ENCODE measurements at places on chromosomes 4 and X.

DNA sequence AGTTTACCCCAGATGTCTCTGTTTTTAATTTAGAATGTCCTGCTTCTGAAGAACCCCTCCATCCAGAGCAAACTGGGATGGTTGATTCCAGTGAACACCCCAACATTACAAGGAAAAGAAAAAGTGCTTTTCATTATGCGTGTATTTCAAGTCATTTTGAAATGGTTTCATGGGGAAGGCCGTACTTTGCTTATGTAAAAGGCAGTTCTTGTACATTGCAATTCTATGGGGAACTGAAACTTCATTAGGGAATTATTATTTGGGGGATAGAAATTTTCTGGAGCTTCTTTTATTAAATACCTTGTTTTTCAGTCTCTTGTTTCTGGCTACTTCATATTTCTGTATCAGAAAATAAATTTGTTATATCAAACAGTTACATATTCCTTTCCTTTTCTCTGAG lies 96.9 kb upstream of the ZNF518B start:
- DNase-seq: peak; percentile 32

- DNase-seq: no peak
Observed at GRCh38 chr4:165009493-165010227, 22.1 kb upstream of the TRIM60 start.

- no peak for DNase-seq
Observed at GRCh38 chr4:19944251-19944650, 307.5 kb upstream of the SLIT2 start.

DNA sequence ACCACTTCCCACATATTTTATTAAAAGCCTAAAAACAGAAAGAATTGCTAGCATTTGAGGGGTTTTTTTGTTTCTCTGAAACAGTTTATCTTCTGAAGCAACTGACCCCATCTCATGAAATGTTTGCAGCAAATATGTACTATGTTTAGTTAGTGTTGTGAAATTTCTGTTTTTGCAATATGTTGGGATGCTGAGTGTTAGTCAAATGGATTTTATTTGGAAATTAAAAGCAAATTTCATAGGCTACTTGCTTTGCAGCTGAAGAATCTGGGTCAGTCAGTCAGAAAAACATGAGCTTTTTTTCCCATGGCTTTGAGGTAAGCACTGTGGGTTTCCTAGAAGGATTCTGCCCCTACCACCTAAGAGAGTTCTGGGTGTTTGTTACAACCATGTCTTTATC lies 184.9 kb upstream of the DKK2 start:
- DNase-seq: no peak

DNA sequence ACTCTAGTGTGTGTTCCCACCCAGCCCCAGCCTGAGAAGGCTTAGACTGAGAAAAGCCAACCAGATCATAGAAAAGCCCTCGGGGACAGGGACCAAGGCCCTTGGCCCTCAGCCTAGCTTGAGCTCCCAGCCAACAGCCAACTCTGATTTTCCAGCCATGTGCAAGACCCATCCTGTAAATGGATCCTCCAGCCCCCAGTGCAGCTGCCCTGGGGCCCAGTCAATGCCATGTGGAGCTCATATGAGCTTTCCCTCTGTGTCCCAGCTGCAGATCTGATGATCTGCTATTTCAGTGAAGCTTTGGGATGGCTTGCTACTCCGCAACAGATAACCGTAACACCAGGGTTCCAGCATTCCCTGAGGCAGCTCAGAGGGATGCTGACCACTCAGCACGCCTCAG lies 40.5 kb upstream of the CDKN2AIP start:
- DNase-seq: no peak

DNA sequence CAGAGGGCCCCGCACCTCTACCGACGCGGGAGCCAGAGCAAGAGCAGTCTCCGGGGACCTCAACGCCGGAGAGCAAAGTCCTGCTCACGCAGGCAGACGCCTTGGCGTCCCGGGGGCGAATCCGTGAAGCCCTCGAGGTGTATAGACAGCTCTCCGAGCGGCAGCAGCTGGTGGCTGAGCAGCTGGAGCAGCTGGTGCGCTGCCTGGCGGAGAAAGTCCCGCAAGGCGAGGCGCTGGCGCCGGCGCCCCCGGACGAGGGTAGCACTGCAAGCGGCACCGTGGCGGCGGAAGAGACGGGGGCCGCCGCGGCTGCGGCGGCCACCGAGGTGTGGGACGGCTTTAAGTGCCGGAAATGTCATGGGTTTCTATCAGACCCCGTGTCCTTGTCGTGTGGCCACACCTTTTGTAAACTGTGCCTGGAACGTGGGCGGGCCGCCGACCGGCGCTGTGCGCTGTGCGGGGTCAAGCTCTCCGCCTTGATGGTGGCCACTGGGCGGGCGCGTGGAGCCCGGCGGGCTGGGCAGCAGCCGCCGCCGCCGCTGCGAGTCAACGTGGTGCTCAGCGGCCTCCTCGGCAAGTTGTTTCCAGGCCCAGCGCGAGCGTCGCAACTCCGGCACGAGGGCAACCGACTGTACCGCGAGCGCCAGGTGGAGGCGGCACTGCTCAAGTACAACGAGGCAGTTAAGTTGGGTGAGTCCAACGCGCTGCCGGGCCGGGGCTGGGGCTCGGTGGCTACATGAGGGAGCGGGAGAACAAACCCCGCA lies 672 bp downstream of the LONRF3 start:
- DNase-seq: peak; percentile 73

- no peak for DNase-seq
Observed at GRCh38 chr4:73603271-73603710, 16.9 kb downstream of the RASSF6 start.

DNA sequence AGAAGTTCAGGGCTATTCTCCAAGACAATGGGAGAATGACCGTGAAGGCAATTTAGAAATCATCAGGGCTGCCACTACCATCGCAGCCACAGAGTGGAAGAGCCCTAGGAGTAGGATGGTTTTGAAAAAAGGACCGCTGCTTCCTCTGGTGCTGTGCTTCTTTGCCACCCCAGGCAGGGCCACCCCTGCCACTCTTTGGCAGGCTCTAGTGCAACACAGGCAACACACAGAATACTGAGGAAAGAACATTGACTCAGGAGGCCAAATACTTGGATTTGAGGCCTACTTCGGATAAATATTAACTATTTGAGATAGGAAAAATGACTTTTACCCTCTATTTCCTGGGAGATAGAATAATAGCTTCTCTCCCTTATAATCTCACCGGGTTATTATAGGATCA lies 228.9 kb upstream of the BOD1L1 start:
- DNase-seq: no peak

- no peak for DNase-seq
Observed at GRCh38 chrX:71935476-71935875, 24.8 kb downstream of the NHSL2 start.

GRCh38 chr4:177841258-177841657 lies 399.0 kb upstream of the AGA start:
- DNase-seq: no peak

DNA sequence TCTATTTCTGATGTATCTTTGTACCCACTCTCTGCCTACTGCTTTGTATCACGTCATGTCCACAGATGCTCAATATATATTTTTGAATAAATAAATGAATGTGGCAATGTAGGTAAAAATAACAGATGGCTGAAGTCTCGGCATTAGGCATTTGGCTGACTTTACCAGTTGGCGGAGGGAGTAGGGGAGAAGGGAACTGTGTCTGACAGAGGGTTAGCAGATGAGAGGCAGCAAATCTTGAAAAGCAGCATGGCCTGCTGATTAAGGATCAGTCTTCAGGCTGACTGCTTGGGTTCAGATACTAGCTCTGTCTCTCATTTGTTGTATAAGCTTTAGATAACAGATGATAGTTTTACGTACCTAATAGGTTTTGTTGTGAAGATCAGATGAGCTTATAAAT lies 31.9 kb upstream of the RASGEF1B start:
- no peak for DNase-seq

DNA sequence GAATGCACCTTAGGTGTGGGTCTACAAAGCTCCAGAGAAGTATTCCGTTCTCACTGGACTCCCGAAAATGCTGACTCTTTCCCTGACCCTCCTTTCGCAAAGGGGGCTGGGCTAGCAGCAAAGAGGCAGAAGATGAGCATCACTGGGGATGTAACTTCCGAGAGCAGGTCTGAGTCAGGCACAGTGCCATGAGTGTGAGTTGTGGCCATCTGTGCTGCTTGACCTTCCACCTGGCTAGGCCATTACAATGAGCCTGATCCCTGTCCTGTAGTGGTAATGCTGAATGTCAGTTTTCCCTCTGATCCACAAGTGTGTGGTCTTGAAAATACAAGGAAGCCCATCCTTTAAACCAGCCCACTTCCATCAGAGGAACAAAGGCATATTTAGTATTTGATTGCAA lies 479.4 kb downstream of the AFF2 start:
- DNase-seq: no peak

- DNase-seq: peak; percentile 48
Observed at GRCh38 chrX:69618803-69619202, 2.9 kb downstream of the EDA start.

GRCh38 chr4:143286701-143287571 lies 49.7 kb upstream of the GAB1 start:
- DNase-seq: no peak

DNA sequence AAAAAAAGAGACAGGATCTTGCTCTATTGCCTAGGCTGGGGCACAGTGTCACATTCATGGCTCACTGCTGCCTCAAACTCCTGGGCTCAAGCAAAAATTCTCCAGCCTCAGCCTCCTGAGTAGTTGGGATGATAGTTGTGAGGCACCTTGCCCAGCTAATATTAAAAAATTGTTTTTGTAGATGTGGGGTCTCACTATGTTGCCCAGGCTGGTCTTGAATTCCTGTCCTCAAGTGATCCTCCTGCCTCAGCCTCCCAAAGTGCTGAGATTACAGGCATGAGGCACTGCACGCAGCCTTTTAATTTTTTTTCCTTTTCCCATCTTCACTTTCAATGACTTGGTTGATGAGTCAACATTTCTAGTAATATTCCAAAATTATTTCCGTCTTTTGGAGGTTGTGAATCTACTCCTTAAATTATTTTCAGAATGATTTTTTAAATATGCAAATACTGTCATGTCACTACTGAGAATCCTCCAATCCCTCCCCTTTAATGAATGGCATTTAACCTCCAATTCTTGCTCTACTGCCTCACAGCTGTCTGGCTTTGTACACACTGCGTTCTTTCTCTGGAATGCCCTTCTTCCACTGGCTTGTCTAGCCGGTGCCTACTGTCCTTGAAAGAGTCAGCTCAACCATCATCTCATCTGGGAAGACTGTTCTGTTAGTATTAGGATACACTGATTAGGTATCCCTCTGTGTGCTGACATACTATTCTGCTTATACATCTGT lies 27.5 kb upstream of the DCTD start:
- DNase-seq: no peak

GRCh38 chr4:38170338-38171169 lies 210.4 kb downstream of the PTTG2 start:
- DNase-seq: no peak

GRCh38 chrX:22686138-22686541 lies 313.6 kb upstream of the DDX53 start:
- DNase-seq: no peak

DNA sequence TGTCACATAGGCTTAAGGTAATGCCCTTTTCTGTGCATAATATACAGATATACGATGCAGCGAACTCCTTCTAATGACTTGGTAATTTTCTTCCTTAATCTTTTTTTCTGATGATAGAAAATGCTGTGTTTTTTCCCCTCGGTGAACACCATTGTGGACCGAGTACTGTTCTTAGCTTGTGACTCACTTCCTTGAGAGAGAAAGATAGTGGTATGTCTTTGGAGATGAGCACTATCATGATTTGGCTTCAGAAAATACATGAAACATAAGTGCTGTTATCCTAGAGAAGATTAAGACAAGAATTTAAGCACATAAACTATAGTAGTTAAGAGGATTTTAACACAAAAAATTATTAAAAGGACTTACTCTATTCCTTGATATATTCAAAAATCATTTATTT lies 63.9 kb downstream of the RS1 start:
- DNase-seq: no peak

GRCh38 chrX:66200855-66201795 lies 37.1 kb downstream of the HEPH start:
- peak; percentile 3 for DNase-seq

- no peak for DNase-seq
Observed at GRCh38 chrX:69149466-69150280, 15.6 kb downstream of the PJA1 start.

DNA sequence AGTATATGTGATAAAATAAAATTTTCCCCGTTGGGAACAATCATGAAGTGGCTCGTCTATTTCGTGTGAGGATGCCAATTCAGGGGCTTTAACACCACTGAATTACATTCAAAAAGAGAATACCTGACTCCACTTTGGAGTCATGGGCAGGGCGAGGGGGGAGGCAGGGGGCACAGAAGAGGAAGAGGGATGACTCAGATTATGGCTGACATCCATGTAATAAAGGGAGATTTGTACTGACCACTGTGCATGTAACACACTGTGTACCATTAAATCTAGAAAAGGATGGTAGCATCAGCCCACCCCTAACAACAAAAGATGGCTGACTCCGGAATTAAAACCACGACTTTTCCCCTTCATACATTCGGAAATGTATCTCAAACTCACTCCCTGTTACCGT lies 1.3 kb downstream of the SLC9A7 start:
- no peak for DNase-seq

GRCh38 chr4:7929118-7929951 lies 10.3 kb downstream of the AFAP1 start:
- no peak for DNase-seq

- DNase-seq: peak; percentile 28
Observed at GRCh38 chrX:133380711-133381619, 34.3 kb downstream of the GPC4 start.

DNA sequence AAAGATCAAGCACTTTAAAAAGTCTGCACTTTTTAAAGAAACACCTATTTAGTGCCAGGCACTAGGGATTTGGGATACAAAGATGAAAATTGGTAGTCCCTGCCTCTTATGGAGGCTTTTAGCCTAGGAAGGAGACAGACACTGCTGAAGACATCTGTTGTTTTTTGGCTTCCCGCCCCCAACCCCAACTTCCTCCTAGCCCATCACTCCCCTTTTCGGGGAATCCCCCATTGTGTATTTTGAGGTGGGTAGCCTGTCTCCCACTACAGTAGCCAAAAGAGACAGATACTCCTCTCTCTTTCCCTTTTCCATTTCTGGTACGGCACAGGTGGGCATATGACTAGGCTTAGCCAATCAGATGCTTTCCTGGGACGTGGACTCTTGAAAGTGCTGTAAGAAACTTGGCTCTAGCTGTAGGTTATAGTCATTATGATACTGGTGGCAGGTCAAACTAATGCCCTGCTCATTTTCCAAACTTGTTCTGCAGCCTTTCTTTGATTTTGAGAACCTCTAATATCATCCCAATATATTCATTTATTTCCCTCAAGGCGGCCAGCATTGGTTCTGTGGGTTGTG lies 194.6 kb upstream of the RBPJ start:
- DNase-seq: no peak

DNA sequence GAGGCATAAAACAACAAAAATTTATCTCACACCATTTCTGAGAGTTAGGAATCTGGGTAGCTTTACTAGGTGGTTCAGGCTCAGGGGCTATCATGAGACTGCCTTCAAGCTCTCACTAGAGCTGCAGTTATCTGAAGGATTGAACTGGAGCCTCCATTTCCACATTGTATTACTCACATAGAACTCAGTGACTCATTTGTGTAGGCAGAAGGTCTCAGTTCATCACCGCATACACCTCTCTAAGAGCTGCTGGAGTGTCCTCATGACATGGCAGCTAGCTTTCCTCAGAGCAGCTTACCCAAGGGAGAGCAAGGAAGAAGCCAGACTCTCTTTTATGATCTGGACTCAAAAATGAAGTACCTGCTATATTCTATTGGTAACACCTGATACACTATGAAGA lies 389.2 kb downstream of the IQCM start:
- no peak for DNase-seq

GRCh38 chr4:157713342-157713741 lies 459.5 kb downstream of the GASK1B start:
- DNase-seq: no peak

Data from inflammatory macrophage (primary cell).